ENCODE measurements at places on chromosomes 1 and 21.

DNA sequence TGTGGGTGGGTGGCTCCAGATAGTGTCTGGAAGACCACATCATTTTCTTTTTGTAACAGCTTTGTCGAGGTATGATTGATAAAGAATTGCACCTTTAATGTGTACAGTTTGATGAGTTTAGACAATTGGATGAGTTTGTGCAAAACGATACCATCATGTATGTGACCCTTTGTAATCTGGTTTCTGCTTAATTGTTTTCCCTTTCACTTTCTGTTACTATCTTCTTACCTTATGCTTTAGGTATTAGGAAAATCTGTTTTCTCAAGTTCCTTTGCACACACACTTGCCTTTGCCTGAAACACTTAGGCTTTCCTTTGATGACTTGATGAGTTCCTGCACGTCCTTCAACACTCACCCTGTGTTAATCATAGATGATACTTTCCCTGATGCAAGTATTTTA is 6.8 kb downstream of the OR10Z1 start:
- no peak for DNase-seq

DNA sequence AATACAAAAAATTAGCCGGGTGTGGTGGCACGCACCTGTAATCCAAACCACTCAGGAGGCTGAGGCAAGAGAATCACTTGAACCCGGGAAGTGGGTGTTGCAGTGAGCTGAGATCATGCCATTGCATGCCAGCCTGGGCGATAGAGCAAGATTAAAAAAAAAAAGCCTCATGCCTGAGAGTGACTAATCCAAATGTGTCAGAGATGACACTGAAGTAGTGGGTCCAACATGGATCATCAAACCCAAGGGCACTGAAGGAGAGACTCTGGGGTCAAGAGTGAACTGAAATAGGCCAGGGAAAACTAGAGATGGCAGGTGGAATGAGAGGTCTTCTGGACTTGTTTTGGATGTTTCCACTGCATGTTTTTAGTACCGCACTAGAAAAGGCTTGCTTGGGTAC is 10.2 kb upstream of the CACHD1 start:
- no peak for DNase-seq

GRCh38 chr1:238061967-238062613 is 171.4 kb upstream of the ZP4 start:
- no peak for DNase-seq

DNA sequence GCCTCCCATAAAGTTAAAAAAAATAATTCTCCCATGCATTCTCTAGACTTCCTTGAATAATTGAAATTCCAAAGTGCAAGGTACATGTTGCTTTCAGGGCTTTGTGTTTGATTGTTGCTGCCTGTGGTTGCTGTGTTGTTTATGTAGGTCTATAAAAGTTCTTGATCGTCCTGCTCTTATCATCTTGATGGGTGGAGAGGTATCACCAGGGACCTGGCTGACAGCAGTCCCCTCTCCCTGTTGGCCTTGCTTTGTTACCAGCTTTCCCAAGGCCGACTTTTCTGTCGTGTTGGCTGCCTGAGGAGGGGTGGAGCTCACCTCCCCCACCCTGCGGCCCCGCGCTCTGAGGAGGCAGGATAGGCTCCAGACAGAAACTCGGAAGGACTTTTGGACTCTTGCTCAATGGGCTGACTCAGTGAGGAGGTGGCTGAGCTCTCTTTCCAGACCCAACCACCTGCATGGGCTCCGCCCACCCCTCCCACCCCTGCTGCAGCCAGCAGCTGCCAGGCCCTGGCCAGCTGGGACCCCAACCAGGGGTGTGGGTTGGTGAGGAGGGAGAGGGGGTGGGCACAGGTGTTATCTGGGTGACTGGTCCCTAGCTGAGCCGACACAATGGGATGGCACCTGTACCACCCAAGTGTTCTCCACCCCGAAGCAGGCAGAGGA is 2.0 kb downstream of the INAVA start:
- no peak for DNase-seq

GRCh38 chr1:58201492-58202106 is 344.9 kb downstream of the OMA1 start:
- no peak for DNase-seq

DNA sequence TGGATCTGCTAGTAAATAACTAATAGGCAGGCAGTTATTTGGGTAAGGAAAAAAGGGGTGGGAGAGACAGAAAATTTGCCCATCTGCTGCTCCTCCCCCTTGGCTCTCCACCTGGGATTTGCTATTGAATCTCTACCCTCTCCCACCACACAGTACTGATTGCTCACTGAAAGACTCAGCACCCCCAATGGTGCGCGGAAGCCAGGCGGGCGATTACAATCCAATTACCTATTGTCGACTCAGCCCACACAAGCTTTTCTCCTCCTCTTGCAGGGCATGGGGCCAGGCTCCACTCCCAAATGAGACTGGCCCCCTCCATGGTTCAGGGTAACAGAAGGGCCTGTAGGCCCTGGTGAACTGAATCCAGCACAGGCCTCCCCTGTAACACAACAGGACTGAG is 2.7 kb upstream of the HMGN2 start:
- no peak for DNase-seq

DNA sequence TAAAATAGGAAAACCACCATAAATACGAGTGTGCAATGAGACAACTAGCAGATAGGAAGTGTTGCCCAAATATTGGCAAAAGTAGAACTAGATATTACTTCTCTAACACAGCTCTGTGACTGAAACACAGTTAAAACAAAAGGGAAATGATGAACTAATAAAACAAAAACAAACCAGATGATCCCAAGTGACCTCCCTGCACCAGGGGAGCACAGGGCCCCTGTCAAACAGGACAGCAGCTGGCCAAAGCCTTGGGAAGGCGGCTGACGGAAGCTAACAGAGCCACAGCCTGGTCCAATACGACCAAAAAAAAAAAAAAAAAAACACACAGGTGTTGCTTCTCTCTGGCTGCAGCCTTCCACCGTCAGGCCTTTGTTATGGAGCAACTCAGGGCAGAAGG is 17.8 kb downstream of the ZBTB17 start:
- no peak for DNase-seq

DNA sequence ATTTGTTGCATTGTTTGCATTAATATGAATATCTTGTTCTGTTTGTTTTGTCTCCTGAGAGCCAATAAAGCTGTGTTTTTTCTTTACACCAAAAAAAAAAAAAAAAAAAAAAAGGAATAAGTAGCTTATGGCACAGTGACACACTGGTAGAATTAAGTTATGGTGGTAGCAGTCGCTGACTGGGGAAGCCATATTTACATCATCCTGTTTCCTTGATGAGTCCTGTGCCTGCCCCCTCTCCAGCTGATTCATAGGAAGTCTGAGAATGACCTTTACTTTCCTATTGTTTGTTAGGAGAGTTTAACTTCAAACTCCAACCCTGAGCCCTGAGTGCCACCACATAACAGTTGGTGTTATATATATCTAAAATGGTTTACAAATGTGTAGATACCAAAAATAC is 62.2 kb downstream of the OBSCN start:
- no peak for DNase-seq

DNA sequence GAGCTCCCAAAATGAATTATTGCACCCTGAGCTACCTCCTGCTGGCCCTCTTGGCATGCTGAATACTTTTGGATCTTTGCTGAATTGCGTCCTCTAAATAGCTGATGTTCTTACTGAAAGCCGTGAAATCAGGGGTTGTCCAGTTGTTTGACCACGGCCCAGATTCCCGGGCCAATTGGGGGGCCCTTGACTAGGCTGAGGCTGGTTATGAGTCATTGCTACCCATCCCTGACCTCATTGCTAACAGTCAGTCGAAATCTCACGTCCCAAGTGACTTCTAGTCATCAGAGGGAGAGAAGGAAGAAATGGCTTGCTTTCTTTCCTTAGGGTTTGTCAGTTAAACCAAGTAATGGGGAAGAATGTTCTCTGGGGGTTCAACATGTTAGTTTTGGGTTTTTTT is 37.4 kb downstream of the SMYD2 start:
- no peak for DNase-seq

DNA sequence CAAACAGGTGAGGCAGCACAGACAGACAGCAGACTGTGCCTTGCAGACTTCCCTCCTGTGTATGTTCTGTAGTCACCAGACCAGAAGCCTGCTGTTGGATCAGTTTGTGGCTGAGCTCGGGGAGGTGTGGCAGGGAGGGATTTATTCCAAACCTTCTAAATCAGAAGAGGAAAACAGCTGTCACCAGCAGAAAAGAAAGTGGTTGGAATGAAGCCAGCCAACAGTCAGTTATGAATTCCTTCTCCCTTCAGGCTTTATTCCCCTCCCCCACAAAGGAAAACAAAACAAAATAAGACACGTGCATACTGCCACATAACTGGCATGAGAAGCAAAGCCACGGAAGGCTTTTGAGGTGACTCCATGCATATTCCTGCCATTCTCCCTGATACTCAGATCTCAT is 19.0 kb upstream of the PIGV start:
- DNase-seq: no peak

DNA sequence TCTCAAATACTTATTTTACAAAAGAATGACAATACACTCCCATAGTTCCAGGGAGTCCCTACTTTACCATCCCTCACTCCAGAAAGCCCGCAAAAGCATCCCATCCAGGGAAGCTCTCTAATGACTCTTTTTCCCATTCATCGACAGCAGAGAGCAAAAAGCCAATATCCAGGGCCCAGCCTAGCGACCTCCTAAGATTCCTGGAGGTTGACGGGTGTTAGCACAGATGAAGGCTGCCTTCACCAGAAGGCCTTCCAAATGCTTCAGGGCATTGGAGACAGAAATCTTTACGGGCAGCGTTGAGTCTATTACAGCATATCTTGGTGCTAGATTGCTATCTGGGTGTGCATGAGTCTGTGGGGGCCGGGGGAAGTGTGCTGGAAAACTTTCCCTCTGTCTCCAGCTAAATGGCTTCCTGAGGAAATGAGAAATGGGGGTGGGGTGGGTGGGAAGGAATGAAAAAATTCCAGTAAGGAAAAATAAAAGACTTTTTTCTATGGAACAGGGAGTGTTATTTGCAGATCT is 136.6 kb downstream of the PROX1 start:
- no peak for DNase-seq

DNA sequence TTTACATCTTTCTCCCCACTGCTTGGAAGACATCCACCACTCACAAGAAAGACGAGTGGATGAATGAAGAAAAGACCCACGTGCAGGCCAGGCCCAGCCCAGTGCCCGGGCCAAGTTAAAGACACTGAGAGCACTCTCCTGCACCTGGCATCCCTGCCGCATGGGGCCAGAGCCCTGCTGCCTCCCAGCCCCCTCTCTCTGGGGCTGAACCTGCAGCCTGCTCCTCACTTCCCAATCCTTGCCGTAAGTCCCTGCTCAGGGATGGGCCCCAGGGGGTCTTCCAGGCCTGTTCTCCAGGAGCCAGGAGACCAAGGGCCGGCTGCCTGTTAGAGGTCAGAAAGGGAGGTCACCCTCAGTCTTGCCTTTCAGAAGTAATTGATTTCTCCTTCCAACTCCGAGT is 168.5 kb upstream of the ZC3H12A start:
- DNase-seq: no peak

- no peak for DNase-seq
These were observed 411.8 kb upstream of the PTBP2 start for GRCh38 chr1:96309783-96310182.

- no peak for DNase-seq
These were observed 107.5 kb downstream of the CHRM3 start for GRCh38 chr1:239493811-239494414.

- DNase-seq: no peak
These were observed 3.4 kb downstream of the ABCG1 start for GRCh38 chr21:42222386-42222785.

DNA sequence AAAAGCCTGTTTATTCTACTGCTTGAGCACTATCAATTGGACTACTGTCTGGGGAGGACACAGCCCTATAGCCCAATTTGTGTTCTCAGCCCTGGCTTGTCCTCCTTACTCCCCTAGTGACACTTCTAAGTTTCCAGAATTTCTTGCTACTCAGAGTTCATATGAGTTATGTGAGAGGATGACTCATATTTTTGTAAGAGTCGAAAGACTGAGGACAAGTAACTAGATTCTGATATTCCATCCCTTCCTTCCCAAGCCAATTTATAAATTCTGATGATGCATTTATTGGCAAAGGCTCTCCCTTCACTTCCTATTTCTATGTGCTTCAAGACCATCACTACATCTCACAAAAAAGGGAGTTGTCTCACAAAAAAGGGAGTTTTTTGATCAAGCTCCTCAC is 422.2 kb upstream of the DEPDC1 start:
- DNase-seq: no peak

GRCh38 chr1:161962091-161962887 is 61.4 kb downstream of the OLFML2B start:
- DNase-seq: peak; percentile 9

GRCh38 chr1:184806296-184806721 is 51.7 kb upstream of the EDEM3 start:
- no peak for DNase-seq

DNA sequence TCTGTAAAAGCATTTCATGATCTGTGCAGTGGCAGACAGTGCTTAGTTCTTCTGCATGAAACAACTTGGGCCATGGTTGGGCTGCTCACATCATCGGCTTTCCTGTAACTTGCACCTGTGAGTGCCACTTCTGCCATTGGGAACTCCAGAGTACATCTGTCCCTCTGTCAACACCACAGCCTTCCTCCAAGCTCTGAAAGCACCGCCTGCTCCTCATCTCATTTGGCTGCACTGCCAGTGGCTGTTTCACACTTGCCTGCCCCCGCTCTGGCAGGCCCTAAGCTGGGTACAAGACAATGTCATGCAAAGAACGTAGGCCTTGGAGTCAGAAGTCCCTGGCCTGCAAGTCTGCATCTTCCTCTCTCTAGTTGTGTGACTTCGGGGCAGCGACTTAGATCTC is 46.4 kb downstream of the DDX20 start:
- no peak for DNase-seq

- no peak for DNase-seq
These were observed 43.4 kb upstream of the DIPK1A start for GRCh38 chr1:93004566-93005251.

DNA sequence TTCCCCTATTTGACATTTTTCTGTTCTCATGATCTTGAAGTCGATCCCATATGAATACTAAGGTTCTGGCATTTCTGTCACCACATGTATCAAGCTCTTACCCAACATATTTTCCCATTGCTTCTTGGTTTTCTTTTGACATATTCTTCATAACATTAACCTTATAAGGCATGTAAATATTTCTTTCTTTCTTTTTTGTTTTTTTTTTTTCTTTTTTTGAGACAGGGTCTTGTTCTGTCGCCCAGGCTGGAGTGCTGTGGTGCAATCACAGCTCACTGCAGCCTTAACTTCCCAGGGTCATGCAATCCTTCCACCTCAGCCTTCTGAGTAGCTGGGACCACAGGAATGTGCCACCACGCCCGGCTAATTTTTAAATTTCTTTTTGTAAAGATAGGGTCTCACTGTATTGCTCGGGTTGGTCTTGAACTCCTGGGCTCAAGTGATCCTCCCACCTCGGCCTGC is 33.1 kb upstream of the ERRFI1 start:
- no peak for DNase-seq

GRCh38 chr1:107776900-107777663 is 187.9 kb downstream of the VAV3 start:
- no peak for DNase-seq

GRCh38 chr1:234724516-234725176 is 114.7 kb upstream of the IRF2BP2 start:
- DNase-seq: no peak

Data from stimulated activated CD4-positive, alpha-beta T cell treated with anti-CD3 and anti-CD28 coated beads, Interleukin-1b, Interleukin-23, amount 100 ng/mL, for 1 hour (primary cell).